ENCODE measurements at places on chromosomes 16 and 17. TPM values are rescaled to one million over a fixed set of nuclear protein-coding genes. Genes with fewer than 3 reads are reported as not detected.

DNA sequence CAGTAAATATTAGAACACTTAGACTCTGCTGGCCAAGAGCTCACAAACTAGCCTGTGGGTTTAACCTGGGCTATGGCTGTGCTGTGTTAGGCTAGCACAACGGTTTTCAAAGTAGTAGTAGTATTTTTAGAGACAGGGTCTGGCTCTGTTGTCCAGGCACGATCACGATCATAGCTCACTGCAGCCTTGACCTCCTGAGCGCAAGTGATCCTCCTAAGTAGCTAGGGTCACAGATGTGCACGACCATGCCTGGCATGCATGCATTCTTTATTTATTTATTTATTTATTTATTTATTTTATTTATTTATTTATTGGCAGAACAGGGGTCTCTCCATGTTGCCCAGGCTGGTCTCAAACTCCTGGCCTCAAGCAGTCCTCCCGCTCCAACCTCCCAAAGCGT lies 10.3 kb downstream of the MRPL27 start:
- no peak for DNase-seq

DNA sequence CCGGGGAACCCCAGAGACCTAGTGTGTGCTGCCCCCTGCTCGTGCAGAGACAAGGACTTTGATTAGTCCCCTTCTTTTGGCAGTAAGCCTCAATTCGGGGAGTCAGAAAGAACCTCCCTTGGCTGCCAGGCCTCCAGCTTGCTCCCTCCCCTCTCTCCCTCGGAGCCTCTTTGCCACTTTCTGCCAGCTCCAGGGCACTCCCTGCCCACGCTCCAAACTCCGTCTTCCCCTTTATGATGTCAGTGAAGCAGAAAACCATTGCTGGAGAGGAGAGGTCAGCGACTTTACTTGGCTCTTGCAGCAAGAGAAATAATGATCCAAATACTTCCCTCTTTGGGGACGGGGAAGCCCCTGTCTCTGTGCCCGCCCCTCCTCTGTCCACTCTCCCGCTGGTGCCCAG lies 28.1 kb downstream of the TTYH2 start:
- DNase-seq = no peak

- DNase-seq = no peak
Observed at GRCh38 chr16:10852948-10853347, 24.1 kb upstream of the CIITA start.

Gene PRR35
- total RNA-seq = not detected

DNA sequence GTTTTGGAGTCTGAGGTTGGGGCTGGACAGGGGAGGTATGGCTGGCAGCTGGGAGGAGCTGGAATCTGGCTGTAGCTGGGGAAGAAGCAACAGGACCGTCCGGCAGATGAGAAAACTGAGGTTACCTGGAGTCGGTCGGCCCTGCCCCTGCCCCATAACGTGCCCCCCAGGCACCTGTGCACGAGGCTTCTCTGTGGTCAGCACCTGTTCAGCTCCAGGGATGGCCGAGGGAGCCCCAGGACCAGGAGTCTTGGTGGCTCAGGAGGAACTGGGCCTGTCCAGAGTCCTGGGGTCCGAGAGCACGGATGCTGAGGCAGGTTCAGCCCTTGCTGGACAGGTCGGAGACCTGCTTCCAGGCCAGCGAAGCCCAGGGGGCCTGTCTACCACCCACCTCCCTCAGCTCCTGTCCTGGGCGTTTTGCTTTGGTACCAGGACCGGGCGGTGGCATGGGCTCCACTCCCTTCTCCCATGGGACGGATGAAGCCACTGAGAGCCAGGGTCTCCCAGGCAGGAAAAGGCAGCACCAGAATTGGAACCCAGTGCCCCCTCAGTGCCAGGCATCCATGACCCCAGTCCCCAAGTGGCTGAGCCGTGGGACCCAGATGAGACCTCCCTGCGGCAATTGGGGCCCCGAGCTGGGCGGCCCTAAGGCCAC lies 17.1 kb upstream of the CBFA2T3 start:
- no peak for DNase-seq

Gene GPR139
- total RNA-seq = not detected

- no peak for DNase-seq
Observed at GRCh38 chr17:76568811-76569221, 16.8 kb downstream of the ST6GALNAC2 start.

Gene DHRS7C
- total RNA-seq = 201 TPM

DNA sequence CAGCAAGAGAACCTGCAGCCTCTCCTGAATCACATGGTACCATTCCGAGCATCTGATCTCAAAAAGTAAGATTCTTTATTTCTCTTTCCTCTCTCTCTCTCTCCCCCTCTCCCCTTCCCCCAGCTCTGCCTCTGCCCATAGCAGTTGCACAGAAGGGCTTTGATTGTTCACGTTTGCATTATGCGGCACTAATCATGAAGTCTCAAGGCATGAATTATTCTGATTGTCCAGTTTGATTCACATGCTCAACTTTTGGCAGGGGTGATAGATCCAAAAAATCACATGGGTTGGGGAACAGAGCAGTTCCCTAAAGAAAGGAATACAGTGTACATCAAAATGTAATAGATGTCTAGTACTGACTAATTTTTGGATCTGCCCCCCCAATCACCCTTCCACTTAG lies 380.0 kb upstream of the SOX9 start:
- no peak for DNase-seq

DNA sequence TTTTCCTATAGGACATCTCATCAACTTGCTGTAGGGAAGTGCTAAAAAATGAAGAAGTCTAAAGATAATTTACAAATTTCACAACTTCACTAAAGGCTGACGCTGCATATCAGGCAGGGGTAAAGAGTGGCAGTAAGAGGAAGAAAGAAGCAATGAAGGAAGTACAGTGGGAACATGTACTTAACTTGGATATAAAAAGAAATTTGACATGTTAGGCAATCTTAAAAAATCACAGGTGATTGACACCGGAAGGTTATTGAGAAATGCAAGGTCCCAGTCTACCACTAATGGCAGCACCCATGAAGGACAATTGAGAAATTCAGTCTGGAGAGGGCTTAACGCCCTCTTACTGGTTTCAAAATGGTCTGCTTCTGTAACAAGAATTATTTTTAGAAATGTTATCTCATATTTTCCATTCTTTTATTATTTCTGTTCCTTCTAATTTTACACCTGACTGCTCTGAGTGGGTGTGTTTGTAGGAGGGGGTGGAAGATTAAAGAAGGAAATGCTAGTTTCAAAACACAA lies 358.1 kb downstream of the KCNJ2 start:
- DNase-seq = no peak

DNA sequence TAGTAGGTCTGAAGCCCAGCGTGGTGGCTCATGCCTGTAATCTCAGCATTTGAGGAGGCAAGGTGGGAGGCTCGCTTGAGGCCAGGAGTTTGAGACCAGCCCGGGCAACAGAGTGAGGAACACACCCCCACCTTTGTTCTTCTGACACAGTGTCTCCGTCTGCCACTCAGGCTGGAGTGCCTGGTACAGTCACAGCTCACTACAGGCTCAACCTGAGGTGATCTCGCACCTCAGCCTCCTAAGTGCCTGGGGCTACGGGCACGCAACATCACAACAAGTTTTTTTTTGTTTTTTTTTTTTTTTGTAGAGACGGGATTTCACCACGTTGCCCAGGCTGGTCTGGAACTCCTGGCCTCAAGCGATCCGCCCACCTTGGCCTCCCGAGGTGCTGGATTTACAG lies 6.7 kb upstream of the TLCD3A start:
- DNase-seq = no peak

DNA sequence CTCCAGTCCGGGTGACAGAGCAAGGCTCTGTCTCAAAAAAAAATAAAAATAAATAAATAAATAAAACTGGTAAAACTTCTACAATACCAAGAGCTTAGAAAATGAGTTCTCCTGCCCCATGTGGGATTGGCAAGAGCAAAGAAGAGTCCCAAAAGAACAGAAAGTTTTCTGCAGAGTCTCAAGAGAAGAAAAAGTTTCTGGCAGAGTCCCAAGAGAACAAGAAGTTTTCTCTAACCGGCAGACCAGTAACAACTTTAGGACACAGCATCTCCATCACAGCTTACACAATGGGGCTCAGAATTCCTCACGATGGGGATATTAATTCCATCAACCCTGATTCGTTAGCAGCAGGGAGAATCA lies 1.1 kb downstream of the SLC39A11 start:
- no peak for DNase-seq

Gene KRT27
- not detected for total RNA-seq

GRCh38 chr17:81383504-81384421 lies 11.5 kb upstream of the BAHCC1 start:
- no peak for DNase-seq

Gene NXPH3
- 3.4 TPM for total RNA-seq

DNA sequence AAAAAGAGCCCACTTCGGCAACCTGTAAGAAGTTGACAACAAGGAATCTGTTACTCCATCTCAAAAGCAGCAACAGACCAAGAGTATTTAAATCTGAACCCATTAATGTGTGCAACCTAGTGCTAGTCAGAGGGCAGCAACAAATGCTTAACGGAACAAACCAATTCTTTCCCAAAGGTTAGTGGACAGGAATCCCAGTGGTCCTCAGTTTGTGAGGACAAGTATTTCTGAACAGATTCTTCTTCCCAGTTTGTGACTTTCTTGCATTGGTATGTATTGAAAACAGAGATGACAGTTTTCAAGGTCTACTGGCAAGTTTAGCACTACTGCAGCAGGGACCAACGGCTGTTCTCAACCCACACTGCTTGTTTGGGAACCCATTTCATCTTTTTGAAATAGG lies 2.9 kb downstream of the RPL26 start:
- no peak for DNase-seq

DNA sequence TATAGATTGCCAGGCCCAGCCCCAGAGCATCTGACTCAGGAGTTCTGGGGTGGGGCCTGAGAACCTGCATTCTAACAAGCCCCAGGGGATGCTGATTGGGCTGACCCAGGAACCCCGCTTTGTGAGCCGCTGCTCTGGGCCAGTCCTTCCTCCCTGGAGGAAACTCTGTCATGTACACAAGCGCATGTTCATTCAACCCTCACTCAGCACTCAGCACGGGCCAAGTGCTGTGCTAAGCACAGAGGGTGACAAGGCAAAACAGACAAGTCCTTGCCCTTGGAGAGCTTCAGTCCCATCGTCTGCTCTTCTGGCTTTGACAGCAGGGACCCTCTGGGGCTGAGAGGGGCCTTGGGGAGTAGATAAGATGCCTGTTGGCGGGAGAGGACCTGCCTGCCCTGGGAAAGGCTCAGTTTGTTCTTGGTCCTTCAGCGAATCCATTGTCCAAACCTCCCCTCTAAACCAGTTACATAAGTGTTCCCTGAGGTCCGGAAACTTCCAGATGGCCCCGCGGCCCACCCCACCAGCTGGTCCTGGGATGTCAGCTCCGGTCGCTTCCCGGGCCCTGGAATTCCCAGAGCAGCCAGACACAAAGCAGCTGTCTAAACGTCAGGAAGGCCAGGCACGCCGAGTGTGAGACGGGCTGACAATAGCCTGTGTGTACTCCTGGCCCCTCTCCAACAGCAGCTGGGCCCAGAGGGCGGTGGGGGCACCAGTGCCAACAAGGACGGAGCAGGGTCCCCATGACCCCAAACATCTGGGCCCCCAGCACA lies 88.8 kb downstream of the ZDHHC7 start:
- peak; percentile 89 for DNase-seq

DNA sequence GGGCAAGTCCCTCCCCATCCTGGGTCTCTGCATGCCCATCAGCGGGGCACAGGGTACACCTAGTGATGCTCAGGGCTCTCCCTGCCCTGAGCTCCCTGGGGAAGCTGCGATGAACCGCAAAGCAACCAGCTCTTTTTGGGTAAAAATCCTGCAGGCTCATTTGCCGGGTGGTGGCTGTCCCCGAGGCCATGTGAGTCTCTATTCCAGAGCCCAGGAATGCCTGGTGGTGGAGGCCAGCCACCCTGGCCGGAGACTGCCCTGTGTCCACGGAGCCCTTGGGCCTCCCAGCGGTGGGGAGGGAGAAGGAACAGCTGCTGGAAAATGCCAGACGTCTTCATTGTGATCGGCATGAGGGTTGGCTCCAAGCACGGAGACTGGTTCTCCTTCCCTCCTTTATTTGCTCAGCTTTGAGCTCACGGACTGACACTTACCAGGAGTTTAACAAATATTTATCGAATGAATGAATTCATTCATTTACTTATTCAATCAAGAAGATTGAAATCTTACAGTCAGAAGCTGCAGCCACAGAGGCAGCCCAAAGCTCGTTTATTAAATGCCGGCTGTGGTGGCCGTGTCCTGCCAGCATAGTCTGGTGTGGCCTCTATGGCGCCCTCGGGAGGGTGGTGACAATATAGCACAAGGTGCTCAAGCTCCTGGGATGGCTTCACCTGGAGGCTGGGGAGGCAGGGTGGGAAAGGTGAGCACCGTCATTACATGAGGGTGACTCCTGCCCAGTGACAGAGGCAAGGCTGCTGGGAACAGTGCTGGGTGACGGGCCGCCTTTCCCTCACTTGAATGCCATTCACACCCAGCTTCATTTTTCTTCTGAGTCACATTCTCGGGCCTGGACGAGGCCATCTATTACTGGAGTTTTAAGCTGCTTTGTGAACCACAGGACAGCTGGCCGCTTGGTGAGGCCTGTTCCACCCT lies 31.1 kb upstream of the JPH3 start:
- peak; percentile 83 for DNase-seq

Data from right atrium auricular region (tissue), 2 donors.